ENCODE measurements at places on chromosomes 1 and 21.

- no peak for DNase-seq
Observed at GRCh38 chr1:166470441-166470840, 303.6 kb upstream of the FAM78B start.

- no peak for DNase-seq
Observed at GRCh38 chr1:240414237-240414636, 197.7 kb downstream of the GREM2 start.

DNA sequence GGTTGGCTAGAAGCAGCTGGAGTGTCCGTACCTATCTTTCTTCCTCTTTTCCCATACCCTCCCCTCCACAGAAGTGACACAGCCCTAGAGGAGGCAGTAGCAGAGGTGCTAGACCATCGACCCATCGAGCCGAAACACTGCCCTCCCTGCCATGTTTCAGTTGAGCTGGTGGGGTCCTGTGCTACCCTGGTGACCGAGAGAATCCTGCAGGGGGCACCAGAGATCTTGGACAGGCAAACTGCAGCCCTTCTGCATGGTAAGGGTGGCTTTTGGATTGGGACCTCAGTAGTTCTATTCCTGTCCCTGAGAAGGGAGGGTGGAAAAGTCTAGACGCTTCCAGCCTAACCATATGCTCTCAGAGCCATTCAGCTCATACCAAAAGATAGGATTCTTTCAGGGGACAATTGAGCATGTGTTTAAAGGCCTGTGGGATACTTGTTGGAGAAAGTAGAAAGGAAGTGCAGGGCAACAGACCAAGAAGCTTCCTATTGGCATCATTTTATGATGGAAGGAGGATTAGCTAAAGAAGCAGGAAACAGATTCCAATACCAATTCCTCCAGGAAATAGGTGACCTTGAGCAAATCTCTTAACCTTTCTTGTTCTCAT, 11.7 kb upstream of the BNIPL start:
- DNase-seq, result peak; percentile 69

- no peak for DNase-seq
Observed at GRCh38 chr21:35527358-35527757, 478.3 kb upstream of the RUNX1 start.

DNA sequence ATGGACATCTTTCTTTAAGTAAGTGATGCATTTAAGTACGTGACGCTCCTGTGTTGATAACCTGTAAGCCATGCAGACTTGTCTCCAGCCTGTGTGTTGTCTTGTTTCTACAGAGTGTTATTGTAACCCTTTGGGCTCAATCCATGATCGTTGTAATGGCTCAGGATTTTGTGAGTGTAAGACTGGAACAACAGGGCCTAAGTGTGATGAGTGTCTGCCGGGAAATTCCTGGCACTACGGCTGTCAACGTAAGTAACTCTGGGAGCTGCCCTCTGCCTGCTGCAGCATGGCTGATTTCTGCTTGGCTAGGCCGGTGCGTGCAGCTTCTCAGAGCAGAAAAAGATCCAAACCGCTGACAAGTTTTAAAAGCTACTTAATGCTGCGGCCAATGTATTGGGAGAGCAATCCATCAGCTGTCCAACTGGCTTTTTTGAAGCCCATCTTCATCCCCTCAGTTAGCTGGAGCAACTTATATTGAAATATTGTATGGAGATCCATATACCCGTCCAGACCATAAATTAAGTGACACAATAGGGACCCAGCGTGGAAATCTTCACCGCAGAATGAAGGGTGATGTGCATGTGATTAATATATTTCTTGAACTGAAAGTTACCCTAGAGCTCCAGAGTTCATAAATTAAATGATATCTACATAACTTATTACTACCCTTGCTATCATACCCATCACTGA, 295.9 kb downstream of the NTNG1 start:
- no peak for DNase-seq

DNA sequence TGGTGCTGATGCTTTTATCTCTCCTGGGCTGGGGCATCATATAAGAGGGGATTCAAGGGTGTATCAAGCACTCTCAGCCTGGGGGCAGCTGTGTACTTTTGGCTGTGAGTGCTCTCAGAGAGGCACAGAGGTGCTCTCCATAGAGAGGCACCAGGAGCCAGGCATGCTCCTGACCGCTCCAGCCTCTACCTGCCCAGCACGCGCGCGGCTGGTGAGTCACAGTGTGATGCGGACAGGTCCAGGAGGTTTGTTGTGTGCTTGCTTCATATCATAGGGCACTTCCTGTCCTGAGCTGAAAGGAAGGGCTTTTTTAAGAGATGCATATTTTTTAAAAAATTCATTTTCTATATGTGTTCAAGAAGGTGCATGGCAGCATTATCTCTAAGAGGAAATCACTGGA, 93.6 kb upstream of the BCAR3 start:
- no peak for DNase-seq

DNA sequence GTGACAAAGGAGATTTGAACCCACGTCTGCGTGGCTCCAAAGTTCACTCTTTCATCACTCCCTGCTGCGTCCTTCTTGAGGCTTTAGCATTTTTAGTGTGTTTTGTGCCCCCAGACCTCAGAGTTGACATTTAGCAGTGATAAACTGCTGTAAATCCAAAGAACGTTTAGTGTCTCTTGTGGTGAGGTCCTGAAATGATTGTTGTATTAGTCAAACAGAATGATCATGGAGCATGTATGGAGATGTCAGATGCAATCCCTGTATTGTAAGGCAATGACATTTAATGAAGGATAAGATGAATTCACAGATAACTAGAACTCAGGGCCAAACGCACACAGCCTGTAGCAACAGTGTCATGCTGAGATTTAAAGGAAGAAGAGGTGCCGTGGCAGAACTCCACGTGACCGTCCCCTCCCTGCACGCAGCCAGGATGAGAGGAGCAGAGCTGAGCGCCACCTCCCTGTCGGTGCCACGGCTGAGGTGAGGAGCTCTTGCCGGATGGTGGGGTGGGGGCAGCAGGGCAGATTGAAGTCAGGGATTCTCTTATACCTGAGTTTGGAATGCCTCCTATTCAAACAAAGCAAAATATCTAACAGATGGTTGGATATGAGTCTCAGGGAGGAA, 30.1 kb downstream of the NTPCR start:
- DNase-seq, result no peak

DNA sequence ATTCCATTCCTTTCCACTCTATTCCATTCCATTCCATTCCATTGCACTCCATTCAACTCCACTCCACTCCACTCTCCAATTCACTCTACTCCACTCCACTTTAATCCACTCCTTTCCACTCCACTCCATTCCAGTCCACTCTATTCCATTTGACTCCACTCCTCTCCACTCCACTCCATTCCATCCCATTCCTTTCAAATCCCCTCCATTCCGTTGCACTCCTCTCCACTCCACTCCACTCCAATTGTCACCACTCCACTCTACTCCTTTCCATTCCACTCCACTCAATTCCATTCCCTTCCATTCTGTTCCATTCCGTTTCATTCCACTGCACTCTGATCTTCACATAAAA, 2563.7 kb upstream of the TPTE start:
- DNase-seq, result no peak

- no peak for DNase-seq
Observed at GRCh38 chr1:83026745-83027144, 972.2 kb downstream of the TTLL7 start.

- no peak for DNase-seq
Observed at GRCh38 chr1:101382135-101382534, 145.3 kb downstream of the S1PR1 start.

DNA sequence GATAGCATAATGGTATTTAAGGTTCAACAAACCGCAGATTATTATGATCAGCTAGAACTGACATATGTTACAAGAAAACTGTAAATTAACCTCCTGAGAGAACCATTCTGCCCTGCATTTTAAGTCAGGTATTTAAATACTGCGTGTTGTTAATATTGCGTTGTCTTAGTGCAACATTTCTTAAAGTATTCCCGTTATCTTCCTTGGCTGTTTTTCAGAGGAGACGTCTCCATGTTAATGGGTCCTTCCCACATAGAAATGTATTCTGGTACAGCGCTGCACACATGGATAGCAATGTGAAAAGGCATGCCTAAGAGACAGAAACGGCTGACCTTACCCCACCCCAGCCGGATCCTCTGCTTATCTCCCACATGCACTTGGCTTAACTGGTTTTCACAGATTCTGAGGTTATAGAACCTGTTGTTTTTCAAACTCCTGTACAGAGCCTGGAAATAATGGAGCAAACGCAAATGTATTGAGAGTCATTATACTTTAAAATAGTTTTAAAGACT, 22.8 kb upstream of the DEGS1 start:
- DNase-seq, result no peak

- DNase-seq, result no peak
Observed at GRCh38 chr21:14878971-14879370, 185.8 kb downstream of the NRIP1 start.

DNA sequence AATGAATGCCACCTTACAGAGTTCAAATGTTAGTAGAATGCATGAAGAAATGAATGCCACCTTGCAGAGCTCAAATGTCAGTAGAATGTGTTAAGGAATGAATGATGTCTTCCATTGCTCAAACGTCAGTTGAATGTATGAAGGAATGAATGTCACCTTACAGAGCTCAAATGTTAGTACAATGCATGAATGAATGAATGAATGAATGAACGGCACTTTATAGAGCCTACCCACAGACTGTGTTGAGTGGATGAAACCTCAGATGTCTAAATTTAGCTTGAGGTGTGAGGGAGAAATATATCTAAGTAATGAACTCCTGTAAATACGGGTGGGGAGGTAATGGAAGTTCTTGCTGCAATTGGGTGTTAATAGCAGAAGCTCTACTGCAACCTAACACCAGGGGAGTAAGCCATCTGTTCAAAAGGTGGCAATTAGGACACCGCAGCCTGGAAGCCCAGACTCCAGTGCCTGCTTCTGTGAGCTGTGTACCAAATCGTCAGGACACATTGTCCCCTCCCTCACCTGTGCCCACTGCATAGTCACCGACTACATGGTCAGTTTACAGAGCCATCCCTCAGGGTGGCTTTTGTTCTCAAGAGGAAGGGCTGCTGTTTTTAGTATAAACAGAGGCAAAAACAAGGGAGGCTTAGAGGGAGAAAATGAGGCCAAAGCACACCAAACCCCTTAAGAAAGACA, 26.7 kb downstream of the SUSD4 start:
- no peak for DNase-seq

DNA sequence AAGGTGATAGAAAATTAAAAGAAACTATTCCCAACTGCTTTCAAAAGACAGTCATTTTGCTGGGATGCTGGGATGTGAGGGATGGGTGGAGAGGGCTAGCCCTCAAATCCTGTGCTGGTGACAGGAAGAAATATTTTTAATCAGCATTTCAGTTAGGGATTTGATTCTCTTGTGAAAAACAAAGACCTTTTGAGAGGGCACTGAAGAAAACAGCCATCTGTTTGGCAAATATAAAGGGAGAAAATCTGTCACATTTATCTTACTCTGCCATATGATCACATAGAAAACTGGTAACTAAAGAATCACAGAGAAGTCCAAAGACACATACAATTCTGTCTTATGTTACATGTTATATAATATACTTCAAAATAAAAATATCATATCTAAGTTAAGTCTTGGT, 12.3 kb downstream of the STXBP3 start:
- DNase-seq, result no peak

DNA sequence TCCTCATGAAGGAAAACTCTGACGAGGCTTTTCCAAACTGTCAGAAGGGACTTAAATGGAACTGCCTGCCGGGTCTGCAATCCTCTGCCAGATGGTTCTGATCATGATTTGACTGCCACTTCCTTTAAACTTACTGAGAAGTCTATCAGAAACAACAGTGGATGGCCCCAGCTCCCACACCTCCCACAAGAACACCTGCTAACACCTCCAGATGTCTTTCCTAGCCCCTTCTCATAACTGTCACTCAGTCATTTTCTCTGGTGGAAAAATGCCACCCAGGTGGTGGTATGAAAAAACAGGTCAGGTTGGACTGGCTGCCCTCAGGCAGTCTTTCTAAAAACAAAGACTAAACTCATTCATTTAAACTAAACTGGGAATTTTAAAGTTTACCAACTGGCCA, 66.7 kb upstream of the ABCD3 start:
- no peak for DNase-seq

GRCh38 chr1:41313661-41314131, 47.5 kb upstream of the FOXO6 start:
- no peak for DNase-seq

Data from stimulated activated naive CD4-positive, alpha-beta T cell (primary cell).